Activated CD8-positive, alpha-beta T cell treated with anti-CD3 and anti-CD28 coated beads for 36 hours (primary cell): ENCODE measurements at places on chromosomes 5 and 9.

- no peak for DNase-seq
These were observed 11.3 kb upstream of the TIMD4 start for GRCh38 chr5:156974328-156974727.

DNA sequence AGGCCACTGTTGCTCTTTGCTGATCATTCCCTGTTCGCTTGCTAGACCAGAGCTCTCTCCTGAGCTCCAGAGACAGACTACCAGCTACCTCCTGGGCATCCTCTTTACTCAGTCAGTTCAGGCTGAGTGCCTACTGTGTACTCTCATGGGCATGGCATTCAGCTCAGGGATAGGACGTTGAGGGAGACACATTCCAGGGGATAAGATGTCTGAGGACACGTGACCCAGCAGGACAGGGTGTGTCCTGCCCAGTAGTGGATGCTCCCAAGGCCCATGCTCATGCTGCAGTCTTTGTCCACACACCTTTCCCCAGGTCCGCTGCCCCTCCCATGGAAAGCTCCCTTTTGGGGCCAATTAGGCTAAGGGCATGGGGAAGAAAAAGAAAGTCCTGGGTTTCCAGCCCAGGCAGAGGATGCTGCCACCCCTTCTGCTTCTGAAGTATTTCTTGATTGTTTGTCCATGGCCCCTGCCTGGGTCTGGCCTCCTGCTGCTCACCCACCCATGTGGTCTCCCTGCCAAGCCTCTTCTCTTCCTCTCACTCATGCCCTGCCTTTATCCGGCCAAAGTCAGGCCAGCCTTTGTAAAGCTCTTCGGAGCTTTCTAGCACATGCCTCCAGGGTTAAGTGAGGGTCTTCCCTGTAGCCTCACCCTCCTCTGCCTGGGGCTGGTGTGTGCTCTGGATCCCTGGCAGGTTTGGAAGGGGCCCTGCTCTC, 60.5 kb upstream of the PITX1 start:
- no peak for DNase-seq

GRCh38 chr5:81058121-81058520, 98.0 kb downstream of the RASGRF2 start:
- DNase-seq: no peak

GRCh38 chr5:107387526-107388140, 283.1 kb downstream of the EFNA5 start:
- DNase-seq: no peak

DNA sequence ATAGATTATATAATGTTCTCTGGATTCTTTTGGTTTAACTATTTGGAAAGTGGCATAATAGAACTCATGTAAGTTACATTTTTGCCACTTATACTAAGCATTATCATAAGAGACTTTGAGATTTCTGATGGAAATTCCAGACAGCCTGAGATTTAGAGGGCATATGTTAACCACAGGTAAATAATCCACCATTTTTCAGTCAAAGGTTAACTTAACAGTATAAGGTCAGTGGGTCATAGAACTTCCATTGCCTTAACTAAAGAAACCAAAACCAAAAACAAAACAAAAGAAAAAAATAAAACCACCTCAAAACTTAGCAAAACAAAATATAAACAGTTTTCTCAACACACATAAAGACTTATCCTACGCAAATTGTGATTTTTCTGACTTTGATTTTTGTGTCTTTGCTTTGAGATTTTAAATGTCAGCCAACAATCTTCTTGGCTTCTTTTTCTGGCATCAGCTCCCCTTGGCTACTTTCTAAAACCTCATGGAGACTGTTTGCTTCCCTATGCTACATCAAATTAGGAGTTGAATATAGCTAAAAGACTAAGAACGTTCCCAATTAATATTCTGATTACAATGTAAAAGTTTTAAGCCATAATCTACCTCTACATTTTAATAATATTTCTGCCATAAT, 430.1 kb upstream of the DAB2 start:
- no peak for DNase-seq

DNA sequence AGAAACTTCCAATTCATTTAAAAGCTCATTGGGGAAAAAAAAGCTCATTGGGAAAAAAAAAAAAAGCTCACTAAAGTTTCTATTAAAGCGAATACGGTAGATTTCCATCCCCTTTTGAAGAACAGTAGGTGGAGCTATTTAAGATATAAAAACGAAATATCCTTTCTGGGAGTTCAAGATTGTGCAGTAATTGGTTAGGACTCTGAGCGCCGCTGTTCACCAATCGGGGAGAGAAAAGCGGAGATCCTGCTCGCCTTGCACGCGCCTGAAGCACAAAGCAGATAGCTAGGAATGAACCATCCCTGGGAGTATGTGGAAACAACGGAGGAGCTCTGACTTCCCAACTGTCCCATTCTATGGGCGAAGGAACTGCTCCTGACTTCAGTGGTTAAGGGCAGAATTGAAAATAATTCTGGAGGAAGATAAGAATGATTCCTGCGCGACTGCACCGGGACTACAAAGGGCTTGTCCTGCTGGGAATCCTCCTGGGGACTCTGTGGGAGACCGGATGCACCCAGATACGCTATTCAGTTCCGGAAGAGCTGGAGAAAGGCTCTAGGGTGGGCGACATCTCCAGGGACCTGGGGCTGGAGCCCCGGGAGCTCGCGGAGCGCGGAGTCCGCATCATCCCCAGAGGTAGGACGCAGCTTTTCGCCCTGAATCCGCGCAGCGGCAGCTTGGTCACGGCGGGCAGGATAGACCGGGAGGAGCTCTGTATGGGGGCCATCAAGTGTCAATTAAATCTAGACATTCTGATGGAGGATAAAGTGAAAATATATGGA, at the start of gene PCDHGA12:
TSS of gene PCDHGA12 (plus strand) at position 176 of the 782 bp plus-strand sequence. CDS start at position 429, 253 bp downstream.
- peak; percentile 63 for DNase-seq

- DNase-seq: peak; percentile 48
These were observed at the start of gene VLDLR for GRCh38 chr9:2621722-2622460. VLDLR (plus strand) TSS chr9:2621787; CDS start chr9:2622190, 403 bp downstream.

- DNase-seq: no peak
These were observed 39.7 kb upstream of the POC5 start for GRCh38 chr5:75756981-75757380.

GRCh38 chr9:91820949-91821880, 128.8 kb downstream of the ROR2 start:
- DNase-seq: no peak

- no peak for DNase-seq
These were observed 37.0 kb upstream of the TAF1L start for GRCh38 chr9:32672469-32672868.

- no peak for DNase-seq
These were observed 53.4 kb downstream of the INIP start for GRCh38 chr9:112664531-112664930.

- DNase-seq: no peak
These were observed 196.3 kb downstream of the CSNK1G3 start for GRCh38 chr5:123708074-123708806.

GRCh38 chr9:90793729-90794128, 7.9 kb upstream of the SYK start:
- no peak for DNase-seq

GRCh38 chr5:33235824-33236223, 204.9 kb upstream of the TARS1 start:
- DNase-seq: peak; percentile 10

DNA sequence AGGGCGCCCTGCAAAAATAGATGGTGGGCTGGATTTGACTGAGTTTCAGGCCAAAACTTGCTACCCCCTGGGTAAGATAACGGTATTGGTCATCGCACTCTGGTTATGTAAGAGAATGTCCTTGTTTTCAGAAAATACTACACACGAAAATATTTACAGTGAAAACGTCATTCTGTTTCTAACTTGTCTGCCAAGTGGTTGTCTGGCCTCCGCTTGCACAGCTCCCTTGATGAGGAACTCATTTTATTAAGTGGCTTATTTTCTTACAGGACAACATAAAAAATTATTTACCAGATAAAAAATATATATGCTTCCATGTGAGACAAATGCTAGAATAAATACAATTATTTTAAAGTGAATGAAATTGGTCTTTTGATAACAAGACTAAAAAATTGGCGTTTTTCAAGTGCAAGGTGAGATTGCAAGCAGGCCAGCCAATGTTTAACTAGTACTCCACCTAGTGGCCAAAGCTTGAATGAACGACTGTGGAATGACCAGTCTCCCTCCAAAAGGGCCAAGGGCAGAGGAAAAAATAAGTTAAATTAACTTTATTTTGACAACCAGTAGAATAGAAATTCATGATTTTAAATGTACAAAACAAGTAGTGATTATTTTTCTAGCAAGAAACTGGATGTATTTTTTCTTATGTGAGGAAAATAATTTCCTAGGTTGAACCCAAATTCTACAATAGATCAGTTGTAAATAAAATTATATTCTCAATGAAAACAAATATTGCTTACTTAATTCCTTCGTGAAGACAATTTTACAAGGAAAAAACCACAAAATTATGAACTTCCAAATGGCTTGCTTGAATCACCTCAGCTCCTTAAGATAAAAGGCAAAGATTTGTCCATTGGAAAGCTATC, 93.2 kb downstream of the ZFAND5 start:
- DNase-seq: peak; percentile 67

GRCh38 chr5:157821822-157822622, 36.9 kb downstream of the CLINT1 start:
- DNase-seq: peak; percentile 21

DNA sequence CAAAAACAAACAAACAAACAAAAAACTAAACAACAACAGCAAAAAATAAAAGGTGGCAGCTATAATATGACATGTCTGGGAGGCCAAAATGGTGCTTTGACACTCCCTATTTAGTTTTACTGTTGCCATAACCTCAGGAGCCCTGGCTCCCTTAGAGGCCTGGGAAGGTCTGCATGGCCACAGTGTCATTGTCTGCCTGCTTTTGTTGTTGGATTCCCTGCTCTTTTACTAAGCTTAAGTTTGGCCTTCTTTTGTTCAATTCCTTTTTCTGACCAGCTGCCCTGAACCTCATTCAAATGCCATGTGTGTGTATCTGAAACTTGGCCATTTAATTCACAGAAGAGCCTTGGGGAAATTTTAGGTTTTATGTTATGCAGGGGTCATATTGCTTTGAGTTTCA, 458.2 kb downstream of the TMEM232 start:
- no peak for DNase-seq

GRCh38 chr9:127347831-127348776, 48.9 kb upstream of the SLC2A8 start:
- no peak for DNase-seq

- no peak for DNase-seq
These were observed 62.9 kb upstream of the IZUMO3 start for GRCh38 chr9:24608599-24608998.

- DNase-seq: no peak
These were observed 79.1 kb upstream of the IER5L start for GRCh38 chr9:129256959-129257713.

- no peak for DNase-seq
These were observed 1259.0 kb upstream of the C9orf72 start for GRCh38 chr9:28832168-28832770.

DNA sequence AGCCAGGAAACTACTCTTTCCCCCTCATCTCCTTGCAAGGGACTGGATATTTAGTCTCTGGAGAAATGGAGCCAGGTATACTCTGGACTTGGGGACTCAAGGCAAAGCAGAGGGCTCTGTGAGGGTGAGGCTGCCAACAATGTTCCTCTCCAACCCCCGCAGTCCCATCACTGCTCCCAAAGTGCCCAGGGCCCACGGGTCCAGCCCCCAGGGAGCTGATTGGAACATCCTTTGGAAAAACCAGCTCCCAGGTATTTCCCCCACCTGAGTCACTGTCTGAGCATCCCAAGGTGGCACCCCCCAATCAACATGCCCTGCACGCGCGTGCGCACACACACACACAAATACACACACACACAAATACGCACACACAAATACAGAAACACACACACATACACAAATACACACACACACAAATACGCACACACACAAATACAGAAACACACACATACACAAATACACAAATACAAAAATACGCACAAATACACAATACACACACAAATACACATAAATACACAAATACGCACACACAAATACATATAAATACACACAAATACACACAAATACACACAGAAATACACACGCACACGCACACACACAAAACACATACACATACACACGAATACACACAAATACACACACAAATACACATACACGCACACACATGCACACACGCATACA, 137.4 kb downstream of the DAB2IP start:
- DNase-seq: no peak

DNA sequence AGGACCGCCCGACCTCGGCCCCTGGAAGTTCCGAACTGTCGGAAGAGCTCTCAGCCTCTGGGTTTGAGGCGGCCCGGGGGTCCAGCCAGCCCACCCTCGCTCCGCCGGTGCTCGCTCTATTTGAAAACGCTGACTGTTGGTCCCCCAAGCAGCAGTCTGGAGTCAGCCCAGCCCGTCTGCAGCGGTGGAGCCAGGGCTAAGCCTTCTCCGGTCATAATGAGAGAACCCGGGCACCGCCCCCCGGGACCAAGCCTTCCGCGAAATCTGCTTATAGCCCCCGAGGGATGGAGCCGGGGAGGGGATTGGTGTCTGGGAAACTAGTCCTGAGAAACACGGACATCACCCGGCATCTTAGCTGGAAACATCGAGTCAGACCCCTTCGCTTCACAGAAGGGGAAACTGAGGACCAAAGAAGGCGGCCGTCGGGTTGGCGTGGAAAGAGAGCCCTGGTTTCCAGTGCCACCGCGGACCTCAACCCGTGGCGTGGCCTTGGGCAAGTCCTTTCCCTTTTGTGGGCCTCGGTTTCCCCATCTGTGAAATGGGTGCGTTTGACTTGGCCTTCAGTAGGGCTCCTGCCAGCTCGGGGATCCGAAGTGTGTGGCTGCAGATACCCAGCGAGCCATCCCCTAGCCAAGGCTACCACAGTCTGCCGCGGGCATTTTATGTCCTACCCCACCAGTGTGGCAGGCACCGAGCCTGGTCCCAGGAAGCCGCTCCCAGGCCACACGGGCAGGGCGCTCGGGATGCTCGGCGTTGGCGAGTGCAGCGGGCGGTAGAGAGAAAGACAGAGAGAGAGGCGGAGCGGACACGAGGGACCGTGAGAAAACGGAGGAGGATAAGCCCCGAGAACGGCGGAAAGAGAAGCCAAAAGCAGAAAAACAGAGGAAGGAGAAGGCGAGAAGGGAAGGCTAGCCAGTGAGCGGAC, 857 bp downstream of the ADAM19 start:
- DNase-seq: peak; percentile 37

DNA sequence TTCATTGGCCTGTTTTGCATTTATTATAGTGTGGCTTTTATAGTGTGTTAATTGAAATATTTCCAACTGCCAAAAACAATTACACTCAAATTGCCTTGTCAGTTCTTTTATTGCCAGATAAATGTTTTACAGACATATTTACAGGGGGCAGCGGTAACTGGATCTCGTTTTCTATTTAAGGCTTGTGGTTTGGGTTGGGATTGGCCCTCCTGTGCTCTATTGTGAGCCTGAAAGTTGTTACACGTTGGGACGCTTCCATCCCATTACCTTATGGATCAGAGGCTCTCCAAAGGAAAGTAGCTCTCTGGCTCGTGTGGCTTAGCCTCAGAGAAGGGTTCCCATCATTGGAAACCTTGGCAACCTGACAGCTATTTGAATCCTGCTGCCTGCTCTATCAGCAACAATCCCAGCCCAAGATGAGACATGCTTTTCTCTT, 20.8 kb downstream of the DNAI1 start:
- no peak for DNase-seq

GRCh38 chr5:176886336-176887251, 12.6 kb downstream of the HK3 start:
- DNase-seq: no peak

GRCh38 chr5:164224772-164225171, 719.4 kb downstream of the MAT2B start:
- DNase-seq: no peak
